RWPE2 (cell line): ENCODE measurements at places on chromosomes 7 and 10.

- peak; percentile 27 for DNase-seq
Measured at GRCh38 chr7:158126661-158127060, 461.0 kb downstream of the PTPRN2 start.

DNA sequence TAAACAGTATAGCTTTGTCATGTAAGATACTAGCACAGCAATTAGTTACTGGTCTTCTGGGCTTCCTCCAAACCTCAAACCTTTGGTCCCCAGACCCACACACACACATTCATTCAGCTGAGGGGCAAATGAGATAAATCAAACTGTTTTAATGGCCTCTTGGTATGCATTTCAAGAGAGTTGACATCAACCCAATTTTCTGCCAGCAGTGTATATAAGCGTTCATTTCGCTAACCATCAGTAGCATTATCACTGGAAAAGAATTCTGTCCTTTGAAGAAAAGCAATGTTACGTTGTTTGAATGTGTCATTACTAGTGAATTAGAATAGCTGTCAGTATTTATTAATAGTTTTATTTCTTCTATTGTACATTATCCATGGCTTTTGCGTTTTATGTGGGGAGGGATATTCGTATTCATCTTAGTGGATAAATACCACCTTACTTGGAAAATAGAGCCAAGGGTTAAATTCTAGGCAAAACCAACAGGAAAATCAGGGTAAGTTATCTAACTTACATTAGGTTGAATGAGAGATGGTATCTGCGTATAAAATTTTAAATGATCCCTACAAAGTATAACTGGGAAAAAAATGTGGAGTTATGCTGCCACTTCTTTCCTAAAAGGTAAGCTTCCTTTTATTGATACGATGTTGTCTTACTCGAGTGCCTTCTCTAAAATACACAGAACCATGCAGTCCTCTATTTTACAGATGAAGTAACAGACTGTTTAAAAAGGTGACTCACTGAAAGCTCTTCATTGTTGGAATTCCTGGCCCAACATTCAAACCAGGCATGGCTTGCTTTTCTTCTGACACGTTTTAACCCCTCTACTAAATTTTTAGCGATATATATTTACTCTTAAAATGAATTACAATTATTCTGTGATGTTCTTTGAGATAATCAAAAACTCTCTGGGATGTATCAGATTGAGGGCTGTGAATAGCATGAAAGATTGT, 2.0 kb upstream of the ZMYND11 start:
- no peak for DNase-seq

DNA sequence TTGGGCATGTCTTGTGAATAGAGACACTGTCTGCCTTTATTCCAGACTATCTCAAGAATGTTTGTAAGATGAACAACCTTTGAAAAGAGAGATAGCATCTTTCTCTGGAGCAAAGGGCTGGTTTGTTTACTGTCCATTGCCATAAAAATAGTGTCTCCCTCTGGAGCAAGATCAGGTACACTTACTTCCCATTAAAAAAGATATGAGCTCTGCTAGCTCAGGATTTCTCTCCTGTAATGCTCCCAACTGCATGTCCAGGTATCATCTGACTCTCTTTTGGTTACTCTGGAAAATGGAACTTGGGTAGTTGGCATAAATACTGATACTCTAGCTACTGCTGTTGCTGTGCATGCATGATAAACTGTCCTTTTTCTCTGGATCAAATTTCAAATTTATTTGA, 381.1 kb downstream of the TFEC start:
- no peak for DNase-seq

GRCh38 chr10:24299578-24300260, 90.8 kb downstream of the KIAA1217 start:
- no peak for DNase-seq

DNA sequence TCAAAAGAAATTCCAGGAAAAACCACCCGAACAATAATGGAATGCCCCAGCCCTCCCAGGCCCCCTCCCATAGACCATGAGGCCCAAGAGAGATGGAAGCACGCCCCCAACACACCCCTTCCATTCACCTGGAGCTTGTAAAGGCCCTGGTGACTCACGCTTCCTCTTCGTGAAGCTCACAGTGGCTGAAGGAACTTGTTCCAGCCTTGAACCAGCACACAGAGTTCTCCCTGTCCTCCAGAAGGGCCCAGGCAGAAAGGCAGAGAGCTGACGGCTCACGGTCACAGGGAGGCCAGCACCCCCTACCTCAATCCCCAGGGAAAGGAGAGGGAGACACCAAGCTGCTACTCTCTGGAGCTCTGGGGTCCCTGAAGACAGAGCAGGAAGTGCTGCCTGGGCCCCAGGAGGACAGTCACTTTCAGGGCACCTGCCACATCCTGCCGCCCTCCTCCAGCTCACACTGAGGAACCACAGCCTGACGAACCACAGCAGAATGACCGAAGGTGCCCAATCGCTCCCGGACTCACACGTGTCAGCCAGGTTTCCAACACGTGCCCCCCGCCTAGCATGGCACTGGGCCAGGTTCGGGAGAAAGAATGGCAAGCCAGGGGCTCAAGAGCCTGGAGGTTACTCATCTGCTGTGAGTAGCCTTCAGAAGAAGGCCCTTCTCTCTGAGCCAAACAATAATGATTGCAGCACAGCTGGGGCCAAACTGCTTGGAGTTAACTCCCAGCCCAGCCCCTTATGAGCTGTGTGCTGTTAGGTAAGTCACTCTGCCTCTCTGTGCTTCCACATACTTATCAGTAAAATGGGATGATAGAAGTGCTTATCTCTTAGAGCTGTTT, 52.8 kb downstream of the DLG5 start:
- peak; percentile 93 for DNase-seq

DNA sequence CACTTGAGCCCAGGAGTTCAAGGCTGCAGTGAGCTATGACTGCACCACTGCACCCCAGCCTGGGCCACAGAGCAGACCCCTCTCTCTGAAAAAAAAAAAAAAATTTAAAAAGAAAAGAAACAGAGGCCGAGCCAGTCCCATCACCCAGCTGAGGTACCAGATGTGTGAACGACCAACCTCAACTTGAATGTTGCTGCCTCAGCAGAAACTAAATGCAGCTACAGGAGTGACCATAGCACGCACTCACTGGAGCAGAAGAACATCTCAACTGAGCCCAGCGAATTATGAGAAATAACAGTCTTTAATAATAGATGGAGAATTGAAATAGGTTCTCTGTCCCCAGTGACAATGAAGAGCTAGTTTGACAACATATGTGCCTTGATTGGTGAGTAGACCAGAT, 53.1 kb upstream of the ST8SIA6 start:
- DNase-seq, result no peak

GRCh38 chr7:65475040-65475726, 101.5 kb downstream of the ZNF92 start:
- DNase-seq, result no peak

- no peak for DNase-seq
Measured at GRCh38 chr10:3503299-3503698, 281.7 kb downstream of the KLF6 start.

DNA sequence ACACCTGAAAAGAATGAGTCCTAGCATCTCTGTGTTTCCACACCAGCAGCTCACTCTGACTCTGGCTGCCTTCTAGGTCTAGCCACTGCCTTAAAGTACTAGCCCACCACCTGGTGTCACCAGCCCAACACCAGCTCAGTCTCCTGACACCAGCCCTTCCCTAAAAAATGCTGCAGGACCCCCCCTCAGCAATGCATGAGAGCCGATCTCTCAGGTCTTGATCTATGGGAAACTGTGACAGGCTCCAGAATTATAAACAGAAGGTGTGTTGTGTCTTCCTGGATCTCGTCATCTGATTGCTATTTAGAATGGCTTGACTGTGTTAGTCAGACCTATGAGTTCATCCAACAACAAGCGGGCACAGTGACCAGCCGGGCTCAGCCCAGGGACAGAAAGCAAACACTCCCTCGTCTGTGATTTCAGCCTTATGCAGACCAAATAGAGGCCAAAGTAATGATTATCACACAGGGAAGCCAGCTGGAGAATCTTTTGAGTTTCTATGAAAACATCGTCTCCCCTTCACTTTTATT, 66.6 kb downstream of the CUBN start:
- peak; percentile 75 for DNase-seq

- DNase-seq, result no peak
Measured at GRCh38 chr10:67077376-67077775, 151.5 kb downstream of the LRRTM3 start.

DNA sequence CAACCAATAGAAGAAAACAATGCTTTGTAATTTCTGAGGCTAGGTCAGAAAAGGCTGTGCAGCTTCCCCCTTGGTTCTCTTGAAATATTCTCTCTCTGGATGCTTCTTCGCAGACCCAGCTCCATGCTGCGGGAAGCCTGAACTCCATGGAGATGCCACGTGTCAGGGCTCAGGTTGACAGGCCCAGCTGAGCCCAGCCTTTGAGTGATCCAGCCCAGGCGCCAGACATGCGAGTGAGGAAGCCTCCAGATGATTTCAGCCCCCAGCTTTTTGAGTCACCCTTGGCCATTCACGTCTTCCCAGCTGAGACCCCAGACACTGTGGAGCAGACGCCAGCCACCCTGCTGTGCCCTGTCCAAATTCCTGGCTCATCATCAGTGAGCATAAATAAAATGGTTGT, 378.4 kb upstream of the NRP1 start:
- no peak for DNase-seq

DNA sequence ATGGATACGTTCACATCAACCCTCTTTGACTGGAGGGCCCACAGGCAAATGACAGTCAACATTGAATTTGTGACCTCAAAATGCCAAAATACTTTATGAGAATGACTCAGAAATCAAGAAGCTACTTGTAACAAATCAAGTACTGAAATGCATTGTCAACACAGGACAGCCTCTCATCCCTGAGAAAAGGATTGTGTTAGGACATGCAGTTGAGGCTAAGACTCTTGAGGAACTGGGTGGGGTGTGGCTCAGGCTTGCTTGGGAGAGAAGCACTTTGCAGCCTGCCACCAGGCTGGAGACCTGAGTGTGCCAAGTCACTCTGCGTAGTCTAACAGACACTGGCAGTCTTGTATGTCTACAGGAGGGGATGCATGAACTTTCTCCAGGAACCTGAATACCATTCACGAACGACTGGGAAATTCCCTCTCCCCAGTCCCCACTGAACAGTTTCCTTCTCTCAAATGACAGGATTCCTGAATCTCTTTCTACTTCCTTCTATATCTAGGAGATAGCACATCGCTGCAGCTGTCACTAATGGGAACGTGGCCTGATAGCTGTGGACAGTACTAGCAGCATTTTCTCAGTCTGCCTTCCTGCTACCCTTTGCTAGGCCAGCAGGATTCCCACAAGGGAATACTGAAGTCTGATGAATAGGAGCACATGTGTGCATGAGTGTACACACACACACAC, 3.3 kb upstream of the SMO start:
- no peak for DNase-seq

DNA sequence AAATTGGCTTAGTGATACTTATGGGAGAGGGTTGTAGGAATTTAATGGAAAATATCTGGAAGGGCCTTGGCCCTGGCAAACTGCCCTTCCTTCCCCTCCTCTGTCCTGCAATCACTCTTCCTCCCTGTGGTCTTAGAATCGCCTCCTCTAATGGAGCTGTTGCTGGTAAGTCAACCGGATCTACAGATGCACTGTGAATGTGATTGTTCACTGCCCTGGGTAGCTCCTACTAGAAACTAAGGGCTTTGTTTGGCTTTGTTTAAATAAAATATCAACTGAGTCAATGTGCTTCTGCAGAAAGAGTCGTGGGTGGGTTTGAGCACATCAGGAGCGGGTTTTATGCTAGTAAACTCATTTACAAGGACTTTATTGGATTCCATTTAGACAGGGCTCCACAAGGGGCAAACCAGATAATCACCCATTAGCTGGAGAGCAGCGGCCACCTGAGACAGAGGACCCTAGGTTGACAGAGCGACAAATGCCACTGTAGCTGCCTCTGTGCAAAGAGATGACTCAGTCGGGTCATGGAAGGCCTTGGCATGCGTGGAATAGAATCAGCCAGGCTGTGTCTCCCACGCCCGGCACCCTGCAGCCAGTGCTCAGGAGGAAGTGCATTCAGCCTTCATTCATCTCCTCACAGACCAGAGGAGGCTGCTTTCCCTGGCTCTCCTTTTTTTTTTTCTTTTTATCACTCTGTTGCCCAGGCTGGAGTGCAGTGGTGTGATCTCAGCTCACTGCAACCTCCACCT, 97.9 kb downstream of the GAD2 start:
- DNase-seq, result no peak

GRCh38 chr10:91034494-91035159, 113.7 kb upstream of the ANKRD1 start:
- no peak for DNase-seq

DNA sequence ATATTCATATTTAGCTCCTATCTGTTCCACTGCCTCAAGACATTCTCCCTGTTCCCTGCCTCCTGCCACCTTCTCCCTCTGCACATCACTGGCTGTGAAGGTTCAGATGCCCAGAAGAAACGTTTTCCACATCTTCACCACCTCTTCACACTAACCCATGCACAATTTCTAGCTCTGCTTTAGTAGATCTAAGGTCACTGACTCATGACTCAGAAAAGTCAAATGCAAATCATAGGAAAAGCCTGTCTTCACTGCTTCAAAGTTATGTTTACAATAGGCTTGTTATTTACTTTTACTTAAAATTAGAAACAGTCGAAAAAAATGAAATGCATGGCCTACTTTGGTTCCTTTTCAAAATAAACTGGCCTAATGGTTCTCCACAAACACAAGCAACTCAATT, 2.5 kb downstream of the SCRN1 start:
- DNase-seq, result no peak

- DNase-seq, result no peak
Measured at GRCh38 chr7:151868396-151869108, 8.4 kb downstream of the PRKAG2 start.

GRCh38 chr10:21402606-21403083, 122.8 kb downstream of the SKIDA1 start:
- no peak for DNase-seq

DNA sequence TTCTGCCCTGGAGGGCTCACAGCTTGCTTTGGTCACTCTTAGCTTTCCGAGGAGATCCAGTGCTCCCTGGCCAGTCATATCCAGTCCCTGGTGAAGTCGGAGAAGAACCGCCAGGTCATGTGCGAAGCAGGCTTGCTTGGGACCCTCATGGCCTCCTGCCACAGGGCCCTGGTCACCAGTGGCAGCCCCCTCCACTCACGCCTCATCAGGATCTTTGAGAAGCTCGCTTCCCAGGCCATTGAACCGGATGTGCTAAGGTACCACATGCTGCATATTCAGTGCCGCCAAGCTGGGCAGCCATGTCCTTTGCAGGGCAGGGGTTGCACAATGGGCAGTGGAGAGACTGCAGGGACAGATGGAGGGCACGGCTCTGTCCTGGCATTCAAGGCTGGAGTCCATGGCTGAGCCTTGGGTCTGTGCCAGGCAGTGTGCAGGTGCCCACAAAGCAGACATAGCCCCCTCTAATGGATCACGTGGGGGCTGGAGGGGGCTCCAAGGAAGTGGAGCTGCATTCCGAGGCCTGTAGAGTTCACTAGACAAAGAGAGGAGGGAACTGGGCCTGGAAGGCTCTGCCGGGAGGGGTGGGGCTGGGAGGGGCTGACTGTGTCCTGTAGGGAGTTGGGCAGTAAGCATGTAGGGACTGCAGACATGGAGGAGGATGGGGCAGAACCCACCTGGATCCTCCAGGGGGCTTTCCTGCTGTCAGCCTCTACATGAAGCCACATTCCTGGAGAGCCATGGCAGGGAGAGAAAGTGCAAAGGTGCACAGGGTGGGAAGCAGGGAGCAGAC, 89.9 kb downstream of the WDFY4 start:
- DNase-seq, result no peak

- DNase-seq, result no peak
Measured at GRCh38 chr10:61356354-61356753, 96.8 kb downstream of the TMEM26 start.

- DNase-seq, result no peak
Measured at GRCh38 chr7:104604706-104605105, 276.3 kb downstream of the LHFPL3 start.

GRCh38 chr7:14817829-14818614, 84.5 kb downstream of the DGKB start:
- DNase-seq, result no peak

GRCh38 chr7:150323682-150324372, 482 bp upstream of the ACTR3C start:
- no peak for DNase-seq
